Endothelial cell (in vitro differentiated cells): ENCODE measurements at places on chromosomes 13 and 19. TPM values are rescaled to one million over a fixed set of nuclear protein-coding genes. Genes with fewer than 3 reads are reported as not detected.
A peak's percentile ranks its signal among the peaks of the same experiment; 100 is the strongest.

DNA sequence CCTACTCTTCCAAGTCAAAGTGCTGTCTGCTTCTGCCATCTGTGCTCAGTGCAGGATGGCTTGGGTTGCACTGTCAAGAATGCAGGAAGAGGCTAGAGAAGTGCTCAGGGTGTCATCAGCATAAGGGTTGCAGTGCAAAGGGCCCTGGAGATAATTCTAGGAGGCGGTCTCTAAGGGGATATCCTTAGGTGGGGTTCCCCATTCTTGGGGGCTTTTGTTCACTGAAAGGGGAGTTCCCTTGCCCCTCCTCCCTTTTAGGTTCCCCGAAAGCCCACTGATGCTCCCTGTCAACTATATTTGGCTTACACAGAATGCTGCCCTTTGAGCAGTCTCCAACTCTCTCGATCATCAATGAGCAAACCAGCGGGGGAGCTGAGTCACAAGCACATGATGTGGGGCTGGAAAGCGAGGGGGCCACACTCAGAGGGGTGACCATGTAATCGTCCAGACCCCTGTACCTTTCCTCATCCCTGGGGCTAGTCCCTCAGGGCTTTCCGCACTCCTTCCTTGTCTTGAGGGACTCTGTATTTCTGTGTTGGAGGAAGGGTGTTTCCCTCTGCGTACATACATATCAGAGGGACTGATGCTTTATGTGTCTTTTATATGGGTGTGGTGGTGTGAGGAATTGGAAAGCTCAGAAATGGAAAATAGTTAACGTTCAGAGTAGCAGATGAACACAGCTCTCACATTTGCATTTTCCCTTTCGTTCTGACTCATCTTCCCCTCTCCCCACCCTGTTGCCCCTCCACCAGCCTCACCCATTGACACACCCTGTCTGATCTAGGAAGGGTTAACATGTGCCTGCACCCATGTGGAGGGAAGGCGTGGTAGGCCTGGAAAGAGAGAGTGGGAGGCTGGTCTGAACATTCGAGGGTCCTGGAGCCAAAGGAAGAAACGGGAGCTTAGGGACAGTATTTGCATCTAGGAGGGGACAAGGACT, 6.7 kb downstream of the ZBTB32 start:
- peaks cover 4% of the 10 kb centered on the region for H3K4me1 ChIP-seq
- H3K27me3 ChIP-seq: peaks cover 2% of the 10 kb centered on the region
- no peak overlapping the region for H3K27ac ChIP-seq
- H3K36me3 ChIP-seq: no peaks in the 10 kb centered on the region

DNA sequence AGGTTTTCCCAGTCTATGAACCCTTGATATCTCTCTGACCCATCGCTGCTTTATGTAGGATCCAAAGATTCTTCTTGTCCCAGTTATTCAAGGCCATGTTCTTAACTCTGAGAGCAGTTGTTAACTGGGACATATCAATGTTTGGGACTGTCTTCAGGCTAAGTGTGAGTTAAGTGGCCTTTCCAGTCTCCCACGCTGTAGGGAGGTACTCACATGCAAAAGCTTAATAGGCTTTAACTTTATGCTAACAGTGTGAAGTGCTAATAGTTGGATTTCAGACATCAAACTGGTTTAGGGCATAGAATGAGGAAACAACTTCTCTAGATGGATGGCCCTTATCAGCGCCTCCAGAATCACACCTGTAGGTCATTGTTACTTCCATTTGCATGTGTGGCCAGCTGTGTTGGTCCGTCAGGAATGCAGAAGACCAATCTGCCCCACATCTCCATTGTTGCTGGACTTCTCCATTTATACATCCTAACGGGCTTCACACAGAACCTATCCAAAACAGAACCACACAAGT, 104.7 kb upstream of the MBNL2 start:
- no peaks in the 10 kb centered on the region for H3K36me3 ChIP-seq
- H3K27ac ChIP-seq: no peak overlapping the region
- no peak overlapping the region for H3K4me3 ChIP-seq

DNA sequence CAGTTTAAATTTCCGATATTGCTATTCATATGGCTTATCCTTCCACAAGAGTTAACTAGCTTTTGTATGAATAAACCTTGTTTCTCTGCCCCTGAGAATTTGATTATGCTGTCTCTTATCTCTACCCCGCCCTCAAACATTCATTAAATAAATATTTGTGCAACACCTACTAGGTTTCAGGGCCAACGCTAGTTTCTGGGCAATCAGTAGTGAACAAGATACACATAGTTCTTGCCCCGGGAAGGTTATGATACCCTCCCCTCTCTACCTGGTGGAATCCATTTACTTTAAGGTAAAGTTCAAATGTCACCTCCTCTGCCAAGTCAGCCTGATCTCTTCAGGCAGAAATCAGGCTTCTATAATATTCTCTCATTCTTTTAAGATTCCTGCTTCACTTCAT, 16.6 kb upstream of the USP12 start:
- no peak overlapping the region for H3K4me3 ChIP-seq
- H3K36me3 ChIP-seq: no peaks in the 10 kb centered on the region
- no peaks in the 10 kb centered on the region for H3K27me3 ChIP-seq
- H3K27ac ChIP-seq: no peak overlapping the region
- H3K4me1 ChIP-seq: peaks cover 3% of the 10 kb centered on the region

DNA sequence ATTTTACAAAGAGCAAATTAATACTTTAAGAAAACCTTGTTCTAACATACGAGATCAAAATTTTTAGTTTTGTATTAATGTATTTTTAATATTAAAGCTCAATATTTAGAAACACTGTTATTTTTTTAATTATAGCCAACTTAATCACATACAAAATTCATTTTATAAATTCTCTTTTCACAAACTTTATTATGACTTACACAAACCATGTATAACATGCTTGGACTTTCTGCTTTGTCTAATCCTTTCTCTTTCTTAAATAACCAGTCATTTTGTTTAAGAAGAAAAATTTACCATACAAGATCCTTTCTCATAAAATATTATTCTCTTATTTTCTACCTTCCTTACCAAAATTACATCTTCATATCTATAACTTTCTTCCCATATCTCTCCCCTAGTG, 62.2 kb downstream of the CYSLTR2 start:
- no peaks in the 10 kb centered on the region for H3K4me1 ChIP-seq
- no peak overlapping the region for H3K4me3 ChIP-seq
- H3K27ac ChIP-seq: no peak overlapping the region
- no peak for DNase-seq

DNA sequence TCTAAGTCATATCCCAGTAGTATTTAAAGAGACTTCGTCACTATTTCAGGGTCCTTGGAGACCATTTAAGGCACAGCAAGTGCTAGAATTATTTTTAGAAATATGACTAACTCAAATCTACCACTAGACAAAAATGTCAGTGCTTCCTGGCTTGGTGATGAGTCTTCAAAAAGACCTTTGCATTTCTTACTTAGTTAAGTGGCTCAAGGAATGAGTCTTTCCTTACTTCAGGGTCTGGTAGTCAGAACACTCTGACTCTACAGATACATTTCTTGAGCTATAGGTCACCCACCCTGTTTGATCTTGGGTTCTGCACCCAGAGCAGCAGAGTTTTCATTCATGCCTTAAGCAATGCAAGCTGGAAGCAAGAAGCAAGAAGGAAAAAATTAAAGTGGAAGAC, 191.0 kb upstream of the HTR2A start:
- no peaks in the 10 kb centered on the region for H3K36me3 ChIP-seq
- no peaks in the 10 kb centered on the region for H3K4me1 ChIP-seq
- H3K27ac ChIP-seq: no peak overlapping the region
- no peak for DNase-seq
- no peak overlapping the region for H3K4me3 ChIP-seq
- H3K27me3 ChIP-seq: no peaks in the 10 kb centered on the region

DNA sequence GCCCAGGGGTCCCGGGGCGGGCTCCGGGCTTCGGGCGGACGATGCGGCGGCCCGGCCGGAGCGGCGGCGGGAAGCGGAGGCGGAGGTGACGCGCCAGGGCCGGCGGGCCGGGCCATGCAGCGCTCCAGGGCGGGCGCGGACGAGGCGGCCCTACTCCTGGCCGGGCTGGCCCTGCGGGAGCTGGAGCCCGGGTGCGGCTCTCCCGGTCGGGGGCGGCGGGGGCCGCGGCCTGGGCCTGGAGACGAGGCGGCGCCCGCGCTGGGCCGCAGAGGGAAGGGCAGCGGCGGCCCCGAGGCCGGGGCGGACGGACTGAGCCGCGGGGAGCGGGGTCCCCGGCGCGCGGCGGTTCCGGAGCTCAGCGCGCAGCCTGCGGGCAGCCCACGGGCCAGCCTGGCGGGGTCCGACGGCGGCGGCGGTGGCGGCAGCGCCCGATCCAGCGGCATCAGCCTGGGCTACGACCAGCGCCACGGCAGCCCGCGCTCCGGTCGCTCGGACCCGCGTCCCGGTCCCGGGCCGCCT, 362 bp downstream of the WTIP start:
- DNase-seq: peak; percentile 55
- no peak overlapping the region for H3K4me3 ChIP-seq
- peaks cover 19% of the 10 kb centered on the region for H3K27me3 ChIP-seq
- peaks cover 6% of the 10 kb centered on the region for H3K4me1 ChIP-seq

DNA sequence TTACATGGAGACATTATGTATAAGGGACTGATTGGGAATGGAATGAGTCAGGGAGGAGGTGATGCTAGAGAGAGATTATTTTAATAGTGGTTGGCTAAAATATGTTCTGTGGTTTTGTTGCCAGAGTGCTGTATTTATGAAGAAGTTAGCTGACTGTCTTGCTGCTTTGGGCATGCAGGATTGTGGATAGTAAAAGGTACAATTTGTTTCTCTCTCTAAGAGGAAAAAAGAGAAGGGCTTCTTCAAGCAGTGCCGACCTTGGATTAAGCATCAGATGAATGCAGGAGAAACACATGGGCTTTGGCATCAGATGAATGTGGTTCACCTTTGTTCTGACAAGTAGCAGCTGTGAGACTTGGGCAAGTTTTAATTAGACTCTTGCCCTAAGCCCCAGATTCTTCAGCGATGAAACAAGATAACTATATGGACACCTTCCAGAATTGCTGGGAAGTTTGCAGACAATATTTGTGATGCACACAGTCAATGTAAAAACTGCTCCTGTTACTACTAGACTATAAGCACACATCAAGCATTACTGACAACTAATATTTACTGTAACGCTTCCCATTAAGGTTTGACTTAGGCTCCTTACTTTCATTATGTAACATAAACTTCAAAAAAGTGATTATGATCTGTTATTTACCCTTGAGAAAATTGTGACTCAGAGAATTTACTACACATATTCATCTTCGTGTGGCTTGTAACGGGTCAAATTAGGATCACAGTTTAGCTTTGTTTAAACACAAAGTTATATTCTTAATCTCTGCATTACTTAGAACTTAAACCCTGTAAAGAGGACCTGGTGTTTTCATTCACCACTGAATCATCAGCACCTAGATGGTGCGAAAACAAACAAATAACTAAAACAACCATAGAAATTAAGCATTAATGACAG, 824.0 kb downstream of the PCDH9 start:
- no peaks in the 10 kb centered on the region for H3K36me3 ChIP-seq
- no peak for DNase-seq
- no peak overlapping the region for H3K4me3 ChIP-seq
- no peaks in the 10 kb centered on the region for H3K27me3 ChIP-seq
- no peak overlapping the region for H3K27ac ChIP-seq

- no peak for DNase-seq
- peaks cover 1% of the 10 kb centered on the region for H3K27me3 ChIP-seq
- peaks cover 45% of the 10 kb centered on the region for H3K36me3 ChIP-seq
- no peak overlapping the region for H3K27ac ChIP-seq
- peak overlapping the region; percentile 81 for H3K4me3 ChIP-seq
- H3K4me1 ChIP-seq: peaks cover 6% of the 10 kb centered on the region
These were observed 15.0 kb downstream of the ZNF114 start for GRCh38 chr19:48284896-48285295.

DNA sequence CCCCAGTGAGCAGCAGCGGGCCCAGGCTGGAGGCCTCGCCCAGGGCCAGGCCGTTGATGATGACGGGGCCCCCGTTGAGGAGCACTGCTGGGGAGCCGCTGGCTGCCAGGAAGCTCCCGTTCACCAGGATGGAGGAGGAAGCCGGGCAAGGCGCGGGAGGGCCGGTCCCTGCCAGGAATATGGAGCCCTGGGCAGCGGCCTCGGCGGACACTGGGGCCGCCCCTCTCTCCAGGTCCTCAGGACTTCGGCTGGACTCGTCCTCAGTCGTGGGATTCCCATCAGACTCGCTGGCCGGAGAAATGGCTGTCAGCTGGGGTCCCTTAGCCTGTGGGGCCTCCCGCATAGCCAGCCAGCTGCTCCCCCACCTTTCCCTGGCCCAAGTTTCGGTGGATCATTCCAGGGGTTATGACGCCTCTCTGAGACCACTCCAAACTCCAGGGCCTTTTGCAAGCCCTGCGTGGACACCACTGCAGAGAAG, 2.1 kb downstream of the SIX5 start:
- H3K36me3 ChIP-seq: peaks cover 1% of the 10 kb centered on the region
- DNase-seq: no peak
- no peak overlapping the region for H3K27ac ChIP-seq
- H3K4me3 ChIP-seq: peak overlapping the region; percentile 90

DNA sequence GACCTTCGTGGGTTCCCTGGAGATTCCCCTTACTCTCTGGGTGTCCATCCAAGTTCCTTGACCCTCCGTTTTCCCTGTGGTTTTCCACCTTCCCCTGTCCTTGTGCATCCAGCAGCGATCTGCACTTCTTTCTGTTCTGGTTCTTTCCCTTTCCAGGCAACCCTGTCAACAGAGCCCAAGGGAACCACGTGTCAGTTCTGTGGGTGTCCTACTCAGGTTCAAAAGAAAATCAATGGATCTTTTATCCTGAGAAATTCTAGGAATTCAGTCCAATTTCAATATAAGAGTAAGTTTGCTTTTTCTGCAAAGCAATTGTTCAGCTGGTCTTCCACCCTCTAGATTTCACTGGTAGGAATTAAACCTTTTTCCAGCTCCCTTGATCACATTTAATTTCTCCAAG, 1394.8 kb upstream of the SLC10A2 start:
- no peak overlapping the region for H3K4me3 ChIP-seq
- no peak for DNase-seq
- peaks cover 2% of the 10 kb centered on the region for H3K27me3 ChIP-seq
- H3K36me3 ChIP-seq: no peaks in the 10 kb centered on the region

GRCh38 chr19:7852851-7853769, 21.1 kb downstream of the PRR36 start:
- no peaks in the 10 kb centered on the region for H3K36me3 ChIP-seq
- peaks cover 8% of the 10 kb centered on the region for H3K27me3 ChIP-seq
- H3K4me3 ChIP-seq: no peak overlapping the region
- DNase-seq: peak; percentile 80

Gene CGB7
- total RNA-seq: not detected

Gene OR4F17
- total RNA-seq: not detected

Gene PSG1
- total RNA-seq: not detected

Gene CASP14
- total RNA-seq: not detected

Gene ZIM2
- total RNA-seq: not detected
